Stimulated activated CD4-positive, alpha-beta T cell treated with anti-CD3 and anti-CD28 coated beads, Interleukin-2, amount 100 ng/mL, for 4 hours (primary cell): ENCODE measurements at places on chromosomes 7 and 10.

GRCh38 chr10:98256692-98257091 is 11.3 kb downstream of the LOXL4 start:
- DNase-seq: no peak

DNA sequence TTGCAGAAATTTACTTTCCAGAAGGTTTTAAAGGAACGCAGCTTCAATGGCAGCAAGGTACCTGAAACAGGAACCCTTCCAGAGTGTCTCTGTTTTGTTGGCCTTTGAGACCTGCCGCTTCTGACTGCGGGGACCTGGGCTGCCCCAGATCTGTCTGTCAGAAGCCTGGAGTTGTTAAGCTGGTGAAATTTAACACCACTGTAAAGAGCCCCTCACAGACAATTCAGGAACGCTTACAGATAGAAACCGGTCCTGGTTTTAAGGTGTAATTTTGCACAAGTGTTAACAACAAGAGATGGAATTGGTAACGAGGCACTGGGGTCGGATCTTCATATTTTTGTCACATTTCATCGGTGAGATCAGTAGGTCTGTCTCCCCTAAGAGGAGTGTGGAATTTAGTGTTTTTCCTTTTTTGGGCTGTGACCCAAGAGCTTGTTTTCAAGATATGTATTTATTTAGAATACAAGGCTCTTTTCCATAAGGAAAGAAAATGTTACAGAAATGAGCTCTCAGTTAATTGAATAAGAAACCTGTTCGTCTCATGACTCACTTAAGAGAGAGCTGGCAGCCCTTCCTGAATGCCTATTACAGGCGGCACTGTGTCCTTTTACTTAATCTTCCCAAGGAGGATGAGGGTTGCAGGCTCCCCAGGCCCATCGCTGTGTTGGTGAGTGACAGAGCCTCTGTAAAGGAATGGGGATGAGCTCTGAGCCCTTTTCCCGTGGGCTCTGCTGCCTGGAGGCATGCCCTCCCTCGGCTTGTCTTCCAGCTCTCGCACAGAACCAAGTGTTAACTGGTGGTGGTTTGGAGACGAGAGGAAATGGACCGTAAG is 168.7 kb downstream of the CUX1 start:
- no peak for DNase-seq

GRCh38 chr10:46048152-46048551 is 2.1 kb upstream of the MSMB start:
- DNase-seq: no peak

- DNase-seq: no peak
Measured at GRCh38 chr10:52437205-52437646, 123.1 kb downstream of the DKK1 start.

- DNase-seq: no peak
Measured at GRCh38 chr10:75143353-75143752, 31.9 kb downstream of the SAMD8 start.

GRCh38 chr10:126964190-126964589 is 59.0 kb downstream of the DOCK1 start:
- no peak for DNase-seq

DNA sequence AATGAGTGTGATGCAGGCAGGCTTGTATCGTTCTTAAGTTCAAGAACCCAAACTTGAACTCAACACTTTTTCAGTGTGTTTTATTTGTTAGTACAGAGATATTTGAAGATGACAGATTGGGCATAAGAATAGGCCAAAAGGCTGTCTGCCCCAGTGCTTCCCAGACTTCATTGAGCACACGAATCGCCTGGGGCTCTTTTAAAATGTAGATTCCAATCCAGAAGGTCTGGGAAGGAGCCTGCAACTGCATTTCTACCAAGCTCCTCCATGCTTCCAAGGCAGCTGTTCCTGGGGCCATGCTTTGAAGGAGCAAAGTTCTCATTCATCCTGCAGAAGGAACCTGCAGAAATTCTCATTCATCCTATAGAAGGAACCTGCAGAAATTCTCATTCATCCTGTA is 114.5 kb upstream of the INSYN2A start:
- no peak for DNase-seq

DNA sequence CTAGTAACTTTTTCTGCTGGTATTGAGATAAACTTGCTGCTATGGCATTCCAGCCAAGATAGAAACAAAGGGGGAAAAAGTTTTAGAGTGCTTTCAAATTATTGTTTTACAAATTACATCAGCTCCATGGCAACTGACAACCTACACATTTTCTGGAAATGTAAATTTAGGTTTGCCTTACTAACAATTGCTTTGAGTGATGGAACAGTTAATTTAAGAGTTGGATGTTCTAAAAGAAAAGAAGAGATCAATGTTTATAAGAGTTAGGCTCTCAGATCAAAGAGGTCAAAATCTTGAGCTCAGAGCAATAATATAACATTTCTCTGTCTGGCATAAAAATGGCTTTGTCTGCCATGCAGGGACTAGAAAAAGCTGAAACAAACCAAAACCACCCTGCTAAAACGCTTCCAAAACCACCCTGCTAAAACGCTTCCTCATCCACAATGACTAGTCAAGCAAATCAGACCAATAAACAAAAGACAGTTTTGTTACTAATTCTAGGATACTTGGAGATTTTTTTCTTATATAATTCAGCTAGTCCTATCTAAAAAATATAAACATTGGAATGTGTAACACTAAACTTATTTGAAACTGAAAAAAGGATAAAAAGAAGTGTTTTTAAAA is 32.3 kb downstream of the ORC5 start:
- no peak for DNase-seq

DNA sequence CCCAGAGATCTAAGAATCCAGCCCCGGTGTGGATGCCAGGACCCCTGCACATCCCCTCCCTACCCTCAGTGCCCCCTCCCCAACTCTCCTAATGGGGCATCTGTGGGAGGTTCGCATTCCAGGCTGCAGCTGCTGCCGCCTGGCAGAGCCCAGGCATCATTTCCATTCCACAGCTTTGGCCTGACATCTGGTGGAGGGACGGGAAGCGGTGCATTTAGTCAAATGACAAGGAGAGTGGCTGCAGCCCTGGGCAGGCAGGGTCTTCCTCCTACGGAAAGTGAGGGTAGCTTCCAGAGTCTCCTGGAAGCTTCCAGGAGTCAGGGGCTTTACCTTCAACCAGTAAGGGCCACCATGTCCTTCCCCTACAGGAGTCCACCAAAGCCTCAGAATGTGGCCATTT is 30.8 kb downstream of the PRLHR start:
- DNase-seq: no peak

DNA sequence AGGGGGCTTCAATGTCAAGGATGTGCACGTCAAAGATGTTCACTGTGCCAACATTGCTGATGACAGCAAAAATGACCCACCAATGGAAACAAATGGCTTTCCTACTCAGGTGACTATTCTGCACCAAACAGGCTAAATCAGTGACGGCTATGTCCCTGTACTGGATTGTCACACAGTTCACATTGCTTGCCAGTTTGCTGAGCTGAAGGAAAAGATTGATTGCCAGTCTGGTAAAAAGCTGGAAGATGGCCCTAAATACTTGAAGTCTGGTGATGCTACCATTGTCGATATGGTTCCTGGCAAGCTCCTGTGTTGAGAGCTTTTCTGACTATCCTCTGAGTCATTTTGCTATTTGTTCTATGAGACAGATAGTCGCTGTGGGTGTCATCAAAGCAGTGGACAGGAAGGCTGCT is 202.2 kb upstream of the ETV1 start:
- no peak for DNase-seq

DNA sequence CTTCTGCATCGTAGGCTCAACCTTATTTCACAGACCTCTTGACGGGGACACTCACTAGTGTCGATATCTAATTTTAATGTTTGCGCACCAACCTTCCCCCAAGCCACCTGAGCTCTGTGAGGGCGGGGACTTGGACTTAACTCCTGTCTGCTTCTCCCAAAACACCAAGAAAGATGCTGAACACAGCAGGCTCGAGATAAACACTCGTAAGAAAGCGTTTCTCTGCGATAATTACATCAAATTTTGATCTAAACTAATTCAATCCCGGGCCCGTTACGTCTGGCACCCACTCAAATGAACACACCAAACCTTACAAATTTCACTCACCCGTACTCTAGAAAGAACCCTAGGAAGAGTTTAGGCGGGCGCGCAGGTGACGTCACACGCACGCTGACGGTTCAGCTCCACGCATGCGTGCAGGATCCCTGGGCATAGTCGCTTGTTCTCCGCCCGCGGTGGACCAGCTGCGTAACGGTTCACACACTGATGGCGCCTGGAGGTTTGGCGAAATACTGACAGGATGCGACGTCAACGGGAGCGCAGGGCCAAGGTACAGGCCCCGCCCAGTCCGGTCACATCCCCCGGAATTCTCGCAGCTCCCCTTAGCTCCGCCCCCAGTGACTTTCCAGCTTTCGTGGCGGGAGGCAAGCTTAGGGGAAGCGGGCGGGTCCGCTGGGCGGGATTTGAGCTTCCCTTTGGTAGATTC is at the start of gene POT1:
Gene POT1, minus strand, starts transcription at position 359 of the 706 bp plus-strand sequence. CDS start 32,652 bp downstream, outside the sequence.
- DNase-seq: peak; percentile 97

DNA sequence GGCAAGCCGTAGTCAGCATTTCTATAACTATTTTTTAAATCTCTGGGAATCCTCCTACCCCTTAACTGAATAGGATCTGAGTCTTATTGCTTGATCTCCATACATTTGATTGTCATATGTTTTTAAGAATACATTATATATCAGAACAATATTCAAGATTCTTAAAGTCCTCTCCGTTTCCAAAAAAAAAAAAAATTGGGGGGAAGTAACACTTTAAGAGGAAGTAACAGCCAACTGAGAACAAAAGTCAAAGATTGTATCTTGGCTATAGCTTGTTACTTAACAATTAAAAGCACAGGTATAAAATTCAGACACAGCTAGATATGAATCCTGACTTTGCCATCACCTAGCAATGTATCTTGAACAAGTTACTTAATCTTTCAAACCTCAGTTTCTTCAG is 169.9 kb upstream of the ADO start:
- DNase-seq: no peak

DNA sequence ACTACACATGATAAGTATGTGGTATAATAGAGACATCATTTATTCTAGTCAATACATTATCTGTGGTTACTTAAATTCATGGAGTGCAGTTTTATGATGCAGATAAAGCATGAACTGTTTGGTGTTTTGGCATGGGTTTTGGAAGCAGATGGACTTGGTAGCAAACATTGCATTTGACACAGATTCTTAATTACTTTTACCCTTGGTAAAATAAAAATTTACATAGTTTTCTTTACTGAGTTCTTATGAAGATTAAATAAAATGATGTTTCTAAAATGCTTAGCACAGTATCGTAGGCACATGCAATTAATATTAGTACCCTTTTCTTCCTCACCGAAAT is 92.0 kb downstream of the ABCA13 start:
- DNase-seq: no peak

GRCh38 chr10:116169782-116170445 is 103.1 kb downstream of the GFRA1 start:
- no peak for DNase-seq

DNA sequence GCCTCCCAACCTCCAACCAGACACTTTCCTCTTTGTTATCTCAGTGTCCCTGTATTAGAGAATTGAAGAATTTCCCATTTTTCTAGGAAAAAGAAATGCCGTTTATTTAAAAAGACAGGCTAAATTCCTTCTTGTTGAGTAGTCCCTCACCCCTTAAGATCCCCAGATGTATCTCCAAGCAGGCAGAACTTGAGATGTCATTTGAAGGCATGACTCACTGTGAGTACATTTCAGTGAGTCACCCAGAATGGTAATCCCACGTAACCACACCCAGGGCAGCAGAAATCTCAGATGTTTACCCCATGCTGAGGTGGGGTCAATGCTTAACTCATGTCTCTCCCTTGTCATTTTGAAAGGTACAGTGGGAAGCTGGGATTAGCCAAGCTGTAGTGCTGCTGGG is 4.4 kb downstream of the ZNF655 start:
- DNase-seq: peak; percentile 33

DNA sequence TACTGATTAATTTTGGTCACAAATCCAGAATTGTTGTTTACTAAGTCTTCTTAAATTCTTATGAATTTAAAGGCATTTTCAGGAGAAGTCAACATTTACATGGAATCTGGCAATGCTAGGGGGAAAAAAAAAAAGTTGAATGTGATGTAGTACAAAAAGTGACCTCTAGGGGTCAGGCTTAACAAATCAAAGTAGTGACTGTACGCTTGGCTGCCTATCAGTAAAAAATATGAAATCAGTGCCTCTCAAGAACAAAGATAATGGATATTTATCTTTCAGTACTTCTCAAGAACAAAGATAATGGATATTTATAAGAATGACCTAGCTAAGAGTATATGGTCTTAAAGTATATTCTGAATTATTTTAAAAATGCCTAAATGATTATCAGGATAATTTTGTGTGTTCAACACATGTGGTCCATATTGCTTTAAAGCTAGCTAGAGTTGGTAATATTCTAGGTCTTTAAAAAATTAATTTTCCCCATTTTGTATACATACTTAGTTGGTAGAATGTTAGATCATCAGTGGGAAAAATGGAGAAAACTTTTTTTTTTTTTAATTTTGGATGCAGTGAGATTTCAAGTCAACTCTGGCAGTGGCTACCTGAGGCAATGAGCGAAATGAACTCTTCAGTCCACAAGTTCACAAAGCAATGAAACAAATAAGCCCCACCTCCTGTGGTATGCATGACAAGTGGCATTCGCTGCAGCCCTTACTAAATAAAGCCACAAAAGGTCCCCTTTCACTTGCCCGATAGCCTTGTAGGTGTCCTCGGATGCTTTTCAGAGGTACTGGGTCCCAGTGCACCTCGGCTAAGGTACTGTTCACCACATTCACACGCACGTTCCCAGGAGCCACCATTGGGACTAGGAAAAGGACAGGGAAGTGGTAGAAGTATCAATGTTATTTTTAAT is 51.2 kb upstream of the LAMB4 start:
- no peak for DNase-seq

DNA sequence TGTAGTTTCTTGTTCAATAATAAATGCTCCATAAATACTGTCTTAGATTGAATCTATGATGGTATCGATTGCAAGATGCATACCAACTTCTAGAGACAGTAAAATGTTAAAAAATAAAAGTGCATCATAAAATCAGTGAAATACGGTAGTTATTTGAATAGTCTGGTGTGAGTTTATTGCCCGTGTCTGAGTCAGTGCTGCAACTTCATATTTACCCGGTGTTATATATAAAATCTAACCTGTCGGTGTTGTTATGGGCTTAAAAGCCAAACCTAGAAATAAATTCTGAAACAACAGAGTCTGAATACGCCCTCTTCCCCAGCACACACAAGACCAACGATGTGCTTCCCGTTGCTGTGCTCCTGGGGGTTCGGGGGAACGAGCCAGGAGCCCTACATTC is 16.3 kb downstream of the MACROH2A2 start:
- DNase-seq: no peak

DNA sequence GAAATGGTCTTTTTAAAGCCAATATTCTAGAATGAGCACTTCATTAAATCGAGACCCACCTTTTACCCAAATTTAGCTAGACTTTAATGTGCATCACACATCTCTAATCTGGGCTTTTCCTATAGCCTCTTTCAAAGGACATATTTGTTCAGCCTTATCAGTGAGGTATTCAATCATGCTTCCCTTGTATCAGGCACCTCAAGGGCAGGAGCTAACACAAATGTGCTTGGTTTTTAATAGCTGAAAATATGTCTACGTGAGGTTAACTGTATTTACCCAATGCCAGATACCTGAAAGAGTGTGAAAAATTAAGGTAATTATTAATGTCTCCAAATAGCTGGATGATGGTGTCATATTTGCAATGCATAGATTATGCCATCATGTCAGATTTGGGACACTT is 203.9 kb downstream of the SNX10 start:
- DNase-seq: no peak
